SJSA1 (cell line): ENCODE measurements at places on chromosomes 16 and 17. TPM values are rescaled to one million over a fixed set of nuclear protein-coding genes. Genes with fewer than 3 reads are reported as not detected.

DNA sequence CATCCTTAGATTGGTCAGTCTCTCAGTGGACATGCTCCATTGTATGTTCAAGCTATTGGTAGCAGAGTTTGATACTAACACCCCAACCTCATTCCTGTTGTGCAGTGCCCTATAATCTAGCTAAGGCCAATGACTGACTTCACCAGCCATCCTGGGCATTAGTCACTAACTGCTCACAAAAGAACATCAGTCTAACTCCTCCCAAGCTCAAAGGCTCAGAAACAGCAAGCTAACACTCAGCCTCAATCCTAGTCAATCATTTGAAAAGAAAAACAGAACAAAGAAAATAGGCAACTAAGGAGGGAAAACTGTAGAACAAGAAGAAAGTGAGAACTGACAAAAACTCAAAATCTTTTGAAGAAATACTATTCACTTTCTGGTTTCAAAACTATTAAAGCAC is 199.1 kb upstream of the C17orf78 start:
- DNase-seq = no peak
- H3K36me3 ChIP-seq = 0 out of 2 replicates have a peak, but pooled peaks cover 9% of the 10 kb centered on the region
- peaks cover 26% of the 10 kb centered on the region for H3K4me1 ChIP-seq
- H3K4me3 ChIP-seq = no peak overlapping the region

DNA sequence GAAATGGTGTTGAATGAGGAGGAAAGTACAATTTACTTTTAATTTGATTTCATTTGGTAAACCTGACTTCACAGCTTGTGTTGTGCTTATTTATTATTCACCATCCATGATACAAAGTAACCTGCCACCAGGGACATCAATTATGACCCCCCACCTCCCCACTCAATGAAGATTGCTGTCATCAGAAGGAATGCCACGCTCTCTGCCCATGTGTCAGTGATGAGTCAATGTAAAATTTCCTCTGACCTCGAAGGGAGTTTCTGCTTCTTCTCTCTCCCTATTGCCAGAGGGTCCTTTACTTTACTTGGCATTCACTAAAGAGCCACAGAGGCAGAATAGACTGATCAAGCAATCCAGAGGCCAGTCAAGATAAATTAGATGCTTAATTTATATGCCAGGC is 759.7 kb downstream of the CDH11 start:
- no peak overlapping the region for H3K4me3 ChIP-seq
- H3K4me1 ChIP-seq = no peaks in the 10 kb centered on the region
- H3K27me3 ChIP-seq = no peaks in the 10 kb centered on the region

DNA sequence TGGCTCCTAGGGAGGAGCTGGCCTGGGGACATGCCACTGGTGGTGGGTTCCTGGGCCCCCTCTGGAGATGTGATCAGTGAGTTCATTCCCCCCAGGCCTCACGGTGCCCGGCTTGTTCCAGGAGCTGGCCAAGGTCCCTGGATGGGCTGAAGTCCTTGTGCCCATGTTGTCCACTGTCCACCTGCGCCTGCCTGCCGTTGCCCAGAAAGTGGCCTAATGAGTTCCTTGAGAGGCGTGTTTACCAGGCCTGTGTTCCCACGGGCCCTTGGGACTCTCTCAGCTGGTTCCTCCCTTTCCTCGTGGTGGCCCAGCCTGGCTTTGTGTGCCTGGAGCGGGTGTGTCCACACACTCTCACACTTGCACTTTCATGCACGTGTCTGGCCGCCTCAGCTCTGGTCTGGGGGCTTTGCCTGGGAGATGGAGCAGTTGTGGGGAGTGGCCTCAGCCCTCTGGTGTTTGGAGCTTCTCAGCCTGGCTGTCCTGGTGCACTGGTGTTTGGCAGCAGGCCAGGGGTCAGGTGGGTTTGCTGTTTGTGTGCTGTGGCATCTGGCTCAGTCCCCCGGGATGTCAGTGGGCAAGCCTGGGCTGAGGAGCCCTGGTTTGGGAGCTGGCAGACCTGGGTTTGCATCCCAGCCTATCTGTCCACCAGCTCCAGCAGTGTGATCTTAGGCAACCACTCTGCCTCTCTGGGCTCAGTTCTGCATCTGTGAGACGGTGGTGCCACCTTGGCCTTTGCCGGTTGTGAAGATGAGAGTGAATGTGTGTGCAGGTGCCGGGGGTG is 18.0 kb downstream of the ADCY7 start:
- no peaks in the 10 kb centered on the region for H3K4me1 ChIP-seq
- no peak for DNase-seq
- no peaks in the 10 kb centered on the region for H3K27me3 ChIP-seq
- no peak overlapping the region for H3K4me3 ChIP-seq

Gene EME2
- 6.9 and 7.7 TPM in 2 replicates for total RNA-seq

GRCh38 chr17:11330006-11330405 is 89.0 kb downstream of the SHISA6 start:
- no peak overlapping the region for H3K27ac ChIP-seq
- H3K36me3 ChIP-seq = no peaks in the 10 kb centered on the region
- DNase-seq = no peak
- no peak overlapping the region for H3K4me3 ChIP-seq
- no peaks in the 10 kb centered on the region for H3K27me3 ChIP-seq

GRCh38 chr16:77882358-77882757 is 94.0 kb downstream of the VAT1L start:
- no peaks in the 10 kb centered on the region for H3K27me3 ChIP-seq
- DNase-seq = no peak
- peaks cover 6% of the 10 kb centered on the region for H3K4me1 ChIP-seq
- H3K36me3 ChIP-seq = no peaks in the 10 kb centered on the region

Gene INCA1
- total RNA-seq = 1.1 and 2.7 TPM in 2 replicates

- H3K36me3 ChIP-seq = no peaks in the 10 kb centered on the region
- peaks cover 6% of the 10 kb centered on the region for H3K27me3 ChIP-seq
- H3K4me1 ChIP-seq = no peaks in the 10 kb centered on the region
- no peak overlapping the region for H3K27ac ChIP-seq
- H3K4me3 ChIP-seq = no peak overlapping the region
- DNase-seq = no peak
These were observed 2.2 kb upstream of the GSDMA start for GRCh38 chr17:39960524-39961041.

Gene CSH1
- not detected in 2 replicates for total RNA-seq

- no peak for DNase-seq
- H3K27me3 ChIP-seq = no peaks in the 10 kb centered on the region
- H3K27ac ChIP-seq = no peak overlapping the region
- peaks cover 9% of the 10 kb centered on the region for H3K4me1 ChIP-seq
- H3K36me3 ChIP-seq = no peaks in the 10 kb centered on the region; the same call in 1 of the 2 replicates
These were observed 44.0 kb downstream of the ANKRD11 start for GRCh38 chr16:89446136-89446974.

Gene ASGR2
- total RNA-seq = not detected in 2 replicates

Gene LITAFD
- total RNA-seq = not detected in 2 replicates

DNA sequence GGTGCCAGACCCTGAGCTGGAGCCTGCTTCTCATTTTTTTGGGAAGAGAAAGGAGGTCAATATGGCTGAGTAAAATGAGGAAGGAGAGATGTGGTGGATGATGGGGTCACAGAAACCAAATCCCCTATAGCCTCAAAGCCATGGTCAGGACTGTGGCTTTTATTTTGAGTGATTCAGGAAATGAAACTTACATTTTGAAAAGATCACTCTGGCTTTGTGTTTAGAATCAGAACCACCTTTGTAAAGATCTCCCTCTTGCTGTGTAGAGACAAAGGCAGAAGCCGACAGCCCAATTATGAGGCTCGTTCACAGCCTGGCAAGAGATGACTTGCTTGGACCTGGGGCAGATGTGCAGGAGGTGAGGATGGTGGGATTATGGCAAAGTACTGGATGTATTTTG is 121.6 kb upstream of the ANKFN1 start:
- peaks cover 13% of the 10 kb centered on the region for H3K4me1 ChIP-seq
- DNase-seq = no peak
- H3K4me3 ChIP-seq = no peak overlapping the region
- H3K36me3 ChIP-seq = no peaks in the 10 kb centered on the region
- no peaks in the 10 kb centered on the region for H3K27me3 ChIP-seq

Gene RCVRN
- 0.95 TPM in 1 of 2 replicates, not detected in the other for total RNA-seq

DNA sequence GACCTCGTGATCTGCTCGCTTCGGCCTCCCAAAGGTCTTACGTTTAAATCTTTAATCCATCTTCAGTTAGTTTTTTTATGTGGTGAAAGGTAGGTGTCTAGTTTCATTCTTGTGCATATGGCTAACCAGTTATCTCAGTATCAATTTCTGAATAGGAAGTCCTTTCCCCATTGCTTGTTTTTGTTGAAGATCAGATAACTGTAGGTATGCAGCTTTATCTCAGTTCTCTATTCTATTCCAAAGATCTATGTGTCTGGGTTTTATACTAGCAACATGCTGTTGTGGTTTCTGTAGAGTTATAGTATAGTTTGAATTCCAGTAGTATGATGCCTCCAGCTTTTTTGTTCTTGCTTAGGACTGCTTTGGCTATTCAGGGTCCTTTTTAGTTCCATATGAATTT is 65.2 kb downstream of the TNFRSF13B start:
- no peak overlapping the region for H3K4me3 ChIP-seq
- DNase-seq = no peak
- H3K36me3 ChIP-seq = no peaks in the 10 kb centered on the region

DNA sequence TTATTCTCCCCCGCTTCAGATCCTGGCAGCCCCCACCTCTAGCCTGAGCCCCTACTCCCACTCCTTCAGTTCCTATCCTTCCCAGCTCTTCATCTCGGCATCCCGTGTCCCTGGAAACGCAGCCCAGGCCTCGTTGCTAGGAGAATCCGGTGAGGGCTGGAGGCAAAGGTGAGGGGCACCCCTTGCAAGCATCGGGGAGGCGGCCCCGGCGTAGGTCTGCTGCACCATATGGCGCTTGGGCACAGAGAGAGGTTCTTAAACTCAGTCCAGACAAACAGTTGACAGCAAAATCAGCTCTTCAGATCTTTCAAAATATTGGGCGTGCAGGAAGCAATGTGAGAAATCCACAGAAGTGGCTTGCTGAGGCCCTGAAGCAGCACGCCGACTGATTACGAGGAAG is 15.0 kb downstream of the SLC38A8 start:
- no peak for DNase-seq
- H3K36me3 ChIP-seq = no peaks in the 10 kb centered on the region
- H3K27me3 ChIP-seq = peaks cover 23% of the 10 kb centered on the region
- no peaks in the 10 kb centered on the region for H3K4me1 ChIP-seq

Gene PLA2G10
- not detected in 2 replicates for total RNA-seq

GRCh38 chr17:80800481-80801391 is 190.9 kb upstream of the CHMP6 start:
- DNase-seq = no peak
- no peak overlapping the region for H3K27ac ChIP-seq
- H3K4me1 ChIP-seq = peaks cover 10% of the 10 kb centered on the region
- H3K27me3 ChIP-seq = no peaks in the 10 kb centered on the region
- peaks cover 6% of the 10 kb centered on the region for H3K36me3 ChIP-seq
- H3K4me3 ChIP-seq = no peak overlapping the region

- no peaks in the 10 kb centered on the region for H3K27me3 ChIP-seq
- no peaks in the 10 kb centered on the region for H3K4me1 ChIP-seq
- H3K27ac ChIP-seq = no peak overlapping the region
- H3K36me3 ChIP-seq = peaks cover 25% of the 10 kb centered on the region
- DNase-seq = no peak
- no peak overlapping the region for H3K4me3 ChIP-seq
These were observed 18.6 kb upstream of the POLR3E start for GRCh38 chr16:22278441-22279230.

Gene SYCE1L
- 0.32 and 1.2 TPM in 2 replicates for total RNA-seq

Gene C16orf89
- not detected in 2 replicates for total RNA-seq

Gene GJC1
- 36.4 and 53.4 TPM in 2 replicates for total RNA-seq

Gene ZP2
- total RNA-seq = not detected in 2 replicates

DNA sequence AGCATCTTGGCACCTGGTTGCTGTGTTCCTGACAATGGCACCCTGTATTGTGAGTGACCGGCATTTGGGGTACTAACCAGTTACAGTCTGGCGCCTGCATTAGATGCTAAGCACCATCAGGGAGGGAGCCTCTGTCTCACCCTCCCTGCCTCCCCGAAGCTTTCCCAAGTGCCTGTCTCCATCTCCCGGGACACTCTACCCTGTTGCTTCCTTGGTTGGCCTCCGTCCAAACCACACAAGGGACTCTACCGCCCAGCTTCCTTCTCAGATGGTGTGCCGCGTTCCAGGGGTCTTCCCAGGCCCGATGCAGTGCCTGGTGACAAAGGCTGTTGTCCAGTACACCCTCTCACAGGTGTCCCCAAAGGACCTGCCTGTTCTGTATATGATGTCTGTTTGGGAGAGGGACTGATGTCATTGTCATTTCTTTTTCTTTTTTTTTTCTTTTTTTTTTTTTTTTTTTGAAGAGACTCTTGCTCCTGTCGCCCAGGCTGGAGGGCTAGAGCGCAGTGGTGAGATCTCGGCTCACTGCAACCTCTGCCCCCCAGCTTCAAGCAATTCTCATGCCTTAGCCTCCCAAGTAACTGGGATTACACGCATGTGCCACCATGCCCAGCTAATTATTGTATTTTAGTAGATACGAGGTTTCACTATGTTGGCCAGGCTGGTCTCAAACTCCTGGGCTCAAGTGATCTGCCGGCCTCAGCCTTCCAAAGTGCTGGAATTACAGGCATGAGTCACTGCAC is 6.7 kb downstream of the SNN start:
- no peak overlapping the region for H3K4me3 ChIP-seq
- DNase-seq = no peak
- H3K27me3 ChIP-seq = no peaks in the 10 kb centered on the region
- H3K4me1 ChIP-seq = peaks cover 5% of the 10 kb centered on the region; the same call in 1 of the 2 replicates

DNA sequence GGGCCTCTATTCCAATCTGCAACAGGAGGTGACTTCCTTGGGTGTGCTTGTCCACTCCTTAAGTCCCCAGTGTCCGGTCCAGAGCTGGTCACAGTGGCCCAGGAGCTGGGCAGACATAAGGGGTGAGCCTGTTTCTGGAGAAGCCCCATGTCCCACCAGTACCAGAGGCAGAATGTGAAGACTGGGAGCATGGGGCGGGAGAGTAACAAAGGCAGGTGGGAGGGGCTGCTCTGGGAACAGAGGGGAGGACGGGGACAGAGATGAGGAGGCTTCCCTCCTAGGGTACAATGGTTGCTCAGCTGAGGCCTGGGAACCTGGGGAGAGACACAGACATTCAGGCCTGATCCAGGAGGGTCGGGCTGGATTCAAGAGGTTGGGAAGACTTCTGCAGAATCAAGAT is 323.3 kb upstream of the TNRC6C start:
- H3K4me1 ChIP-seq = no peaks in the 10 kb centered on the region
- H3K27ac ChIP-seq = no peak overlapping the region
- no peak overlapping the region for H3K4me3 ChIP-seq

Gene RILP
- 0.22 and 1.0 TPM in 2 replicates for total RNA-seq

DNA sequence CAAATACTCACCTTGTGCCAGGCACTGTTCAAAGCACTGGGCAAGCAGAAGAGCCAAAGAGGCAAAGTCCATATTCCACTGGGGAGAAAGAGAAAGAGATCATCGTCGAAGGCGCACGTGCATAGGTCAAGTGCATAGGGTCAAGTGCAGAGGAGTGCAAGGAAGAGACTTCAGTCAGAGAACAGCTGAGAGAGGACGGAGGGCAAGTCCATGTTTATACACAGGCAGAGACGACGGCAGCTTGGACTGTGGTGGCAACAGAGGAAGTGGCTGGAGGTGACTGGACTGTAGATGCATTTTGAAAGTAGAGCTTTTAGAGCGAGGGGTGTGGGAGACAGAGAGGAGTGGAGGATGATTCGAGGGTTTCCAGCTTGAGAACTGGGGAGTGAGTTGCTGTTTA is 74.7 kb upstream of the SDK2 start:
- no peak for DNase-seq
- no peaks in the 10 kb centered on the region for H3K4me1 ChIP-seq
- no peak overlapping the region for H3K27ac ChIP-seq
- no peak overlapping the region for H3K4me3 ChIP-seq
